A172 (cell line): ENCODE measurements at places on chromosomes 2 and 18. TPM values are rescaled to one million over a fixed set of nuclear protein-coding genes. Genes with fewer than 3 reads are reported as not detected.

Gene CCT4
- total RNA-seq: 402 and 428 TPM in 2 replicates

DNA sequence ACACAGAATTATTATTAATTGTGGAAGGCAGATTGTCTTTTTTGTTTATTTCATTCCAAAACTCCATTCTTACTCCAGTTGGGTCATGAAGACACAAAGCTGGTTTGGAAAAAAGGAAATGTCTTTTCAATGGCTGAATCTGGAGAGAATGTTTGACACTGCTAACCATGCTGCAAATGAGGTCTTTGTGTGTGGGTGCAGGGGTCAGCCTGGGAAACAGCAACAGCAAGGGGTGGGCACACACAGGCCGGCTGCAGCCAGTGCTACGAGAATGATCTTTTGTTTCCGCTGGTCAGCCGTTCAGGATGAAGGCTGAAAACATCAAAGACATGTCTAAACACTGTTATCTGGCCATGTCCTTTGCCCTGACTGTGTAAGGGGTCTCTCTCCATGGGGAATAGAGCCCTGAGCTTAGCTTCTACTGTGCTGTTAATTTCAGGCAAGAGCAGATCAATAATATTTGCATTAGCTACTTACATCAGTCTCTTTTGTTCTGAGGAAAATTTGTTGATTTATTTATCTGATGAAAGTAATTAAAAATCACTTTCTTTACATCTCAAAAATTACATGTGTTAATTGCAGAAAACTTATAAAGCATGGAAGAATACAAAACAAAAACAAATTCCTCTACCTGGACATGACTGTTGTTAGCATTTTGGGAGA, 33.3 kb upstream of the E2F6 start:
- DNase-seq: no peak

DNA sequence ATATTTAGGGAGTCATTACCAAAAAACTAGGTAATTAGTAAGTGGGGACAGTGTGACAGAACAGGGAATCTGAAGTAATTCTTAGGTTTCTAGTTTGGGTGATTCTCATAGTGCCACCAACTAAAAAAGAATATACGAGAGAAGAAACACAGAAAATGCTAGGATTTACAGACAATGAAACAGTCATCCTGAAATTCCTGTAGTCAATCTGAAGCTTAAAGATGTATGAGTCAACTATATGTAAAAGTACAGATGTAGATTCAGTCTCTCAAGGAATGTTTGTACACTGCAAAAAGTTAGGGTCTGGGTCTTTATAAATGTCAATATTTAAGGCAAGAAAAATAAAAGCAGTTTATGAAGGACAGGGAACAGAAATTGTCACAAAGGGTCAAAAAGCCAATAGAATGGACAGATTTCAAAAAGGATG, 107.0 kb downstream of the STRN start:
- DNase-seq: no peak

DNA sequence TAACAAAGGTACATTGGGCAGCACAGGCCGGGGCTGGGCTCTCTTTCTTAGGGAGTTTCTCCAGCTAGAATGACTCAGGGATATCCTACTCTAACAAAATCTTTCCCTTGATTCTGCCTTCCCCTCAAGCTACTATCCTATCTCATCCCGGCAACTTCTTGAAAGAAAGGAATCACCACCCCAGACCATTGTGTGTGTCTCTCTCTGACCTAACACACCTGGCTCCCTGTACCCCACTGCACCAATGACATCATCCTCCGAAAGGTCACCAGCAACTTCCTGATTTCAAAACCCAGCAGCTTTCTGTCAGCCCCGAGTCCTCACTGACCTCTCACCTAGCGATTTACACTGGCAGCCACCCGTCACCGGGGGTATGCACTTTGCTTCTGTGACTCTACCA, 72.1 kb upstream of the MAP4K4 start:
- no peak for DNase-seq
